T47D (cell line): ENCODE measurements at places on chromosomes 1 and 21.
A peak's percentile ranks its signal among the peaks of the same experiment; 100 is the strongest.

GRCh38 chr1:205543351-205544301, 39.2 kb downstream of the CDK18 start:
- peak; percentile 55 for DNase-seq

DNA sequence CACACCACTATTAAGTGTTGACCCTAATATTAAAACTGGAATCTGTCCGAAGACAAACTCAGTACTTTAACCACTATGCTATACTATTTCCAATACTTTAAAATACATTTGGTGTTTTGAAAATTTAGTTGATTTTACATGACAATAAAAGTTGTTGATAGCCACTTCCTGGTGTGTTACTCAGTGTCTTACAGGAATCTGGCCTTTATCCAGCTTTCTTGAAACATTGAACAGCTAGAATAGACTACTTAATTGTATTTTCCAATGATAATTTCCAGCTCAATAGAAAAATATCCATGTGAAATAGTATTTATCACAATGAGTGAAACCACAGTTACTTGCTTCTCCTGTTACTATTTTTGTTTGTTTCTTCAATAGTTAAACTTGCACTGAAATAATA, 369.6 kb upstream of the ADGRL4 start:
- DNase-seq: no peak

DNA sequence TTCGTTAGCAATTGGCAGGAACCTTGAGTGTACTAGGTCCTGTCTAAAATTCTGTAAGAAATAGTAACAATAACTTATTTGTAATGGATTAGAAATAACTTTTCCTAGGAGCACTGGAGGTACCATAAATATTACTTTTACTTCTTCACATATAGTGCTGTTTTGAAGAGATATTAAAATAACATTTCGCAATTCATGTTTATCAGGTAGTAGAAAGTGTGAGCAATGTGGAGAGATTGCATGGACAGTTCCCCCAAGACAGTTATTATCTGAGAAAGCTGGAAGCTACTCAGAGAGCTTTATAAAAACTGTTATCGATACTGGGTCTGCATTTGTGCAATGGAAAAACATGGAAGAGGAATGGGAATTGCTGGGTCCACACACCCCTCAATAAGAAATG, 128.5 kb upstream of the KIF26B start:
- no peak for DNase-seq

GRCh38 chr1:179831225-179831624, 46.4 kb downstream of the TOR1AIP2 start:
- DNase-seq: no peak

- DNase-seq: no peak
Observed at GRCh38 chr1:6975331-6976043, 190.2 kb downstream of the CAMTA1 start.

DNA sequence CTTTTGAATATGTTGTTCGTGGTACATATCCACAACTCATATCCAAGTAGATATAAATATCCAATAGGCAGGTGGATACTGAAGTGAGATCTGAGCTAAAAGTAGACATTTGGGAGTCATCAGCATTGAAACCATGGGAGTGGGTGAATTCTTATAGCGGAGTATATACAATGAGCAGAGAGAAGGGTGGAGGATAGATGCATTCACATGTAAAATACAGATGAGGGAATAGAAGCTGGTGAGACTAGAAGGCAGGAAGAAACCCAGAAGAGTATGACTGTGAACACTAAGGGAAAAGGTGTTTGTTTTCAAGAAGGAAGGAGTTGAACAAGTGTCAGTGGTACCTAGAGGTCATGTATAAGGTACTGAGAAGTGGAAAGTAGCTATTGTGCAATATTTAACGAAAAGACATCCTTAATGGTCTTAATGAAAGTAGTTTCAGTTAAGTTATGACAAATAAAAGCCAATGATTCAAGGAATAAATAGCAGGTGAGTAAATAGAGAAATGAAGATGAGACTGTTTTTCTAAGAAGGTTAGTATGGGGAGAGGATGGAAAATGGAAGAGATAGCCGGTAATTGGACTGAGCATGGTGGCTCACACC, 181.6 kb upstream of the CACYBP start:
- no peak for DNase-seq

- no peak for DNase-seq
Observed at GRCh38 chr1:84260852-84261518, 40.5 kb upstream of the SAMD13 start.

DNA sequence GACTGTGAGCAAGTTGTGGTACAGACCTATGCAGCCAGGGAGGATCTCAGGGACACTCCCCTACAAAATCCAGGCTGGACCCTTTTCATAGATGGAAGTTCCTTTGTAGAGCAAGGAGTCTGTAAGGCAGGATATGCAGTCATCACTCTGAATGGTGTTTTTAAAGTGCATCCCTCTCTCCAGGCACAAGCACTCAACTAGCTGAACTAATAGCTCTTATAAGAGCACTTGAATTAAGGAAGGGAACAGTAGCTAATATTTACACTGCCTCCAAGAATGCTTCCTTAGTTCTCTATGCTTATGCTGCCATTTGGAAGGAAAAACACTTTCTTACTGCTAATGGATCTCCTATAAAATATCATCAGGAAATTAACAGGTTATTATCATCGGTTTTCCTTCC, 27.0 kb upstream of the SMYD3 start:
- DNase-seq: no peak

DNA sequence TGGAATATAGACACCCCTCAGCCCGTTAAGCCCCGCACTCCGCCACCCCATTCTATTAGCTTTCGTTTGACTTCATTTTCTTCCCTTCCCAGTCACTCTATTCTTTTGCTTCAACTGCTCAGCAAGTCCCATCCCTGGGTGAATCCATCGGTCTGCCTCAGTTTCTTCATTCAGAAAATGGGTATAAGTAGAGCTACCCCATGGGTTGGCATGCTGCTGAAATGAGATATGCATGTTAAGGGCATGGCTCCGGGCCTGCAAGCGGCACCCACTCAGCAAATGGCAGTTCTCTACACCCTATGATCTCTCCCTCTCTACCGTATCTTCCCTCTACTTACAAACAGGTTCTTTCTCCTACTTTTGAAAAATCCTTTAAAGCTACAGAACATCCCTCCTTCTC, 87.8 kb upstream of the IRF2BP2 start:
- no peak for DNase-seq

DNA sequence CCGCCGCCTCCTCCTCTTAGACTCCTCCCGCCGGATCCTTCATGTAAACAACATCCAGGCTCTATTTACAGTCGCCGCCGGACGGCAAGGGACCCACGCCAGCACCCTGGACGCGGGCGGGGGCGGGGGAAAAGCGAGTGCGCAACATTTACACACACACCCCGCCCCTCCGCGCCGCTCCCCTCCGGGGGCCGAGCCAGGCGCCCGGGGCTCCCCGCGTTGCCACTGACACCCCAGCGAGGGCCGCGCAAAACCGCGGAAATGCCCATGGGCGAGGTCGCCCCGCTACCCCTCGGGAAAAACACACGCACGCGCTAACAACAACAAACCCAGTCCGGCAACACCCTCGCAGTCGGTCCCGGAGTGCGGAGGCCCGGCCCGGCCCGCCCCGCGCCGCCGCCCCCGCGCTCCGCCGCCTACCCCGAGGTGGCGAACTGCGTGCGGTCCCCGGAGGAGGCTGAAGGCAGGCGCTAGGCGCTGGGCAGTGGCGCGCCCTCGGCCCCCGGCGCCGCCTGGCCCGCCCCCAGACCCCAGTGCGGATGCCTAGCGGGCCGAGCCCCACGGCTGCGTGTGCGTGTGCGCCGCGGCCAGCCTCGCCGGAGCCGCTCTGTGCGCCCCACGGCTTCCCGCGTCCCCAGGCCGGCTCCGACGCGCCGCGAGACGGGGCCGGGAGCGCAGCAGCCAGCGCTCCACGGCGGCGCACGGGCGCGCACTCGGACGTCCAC, 81.1 kb upstream of the AK4 start:
- DNase-seq: peak; percentile 95

GRCh38 chr21:35520302-35520701, 471.2 kb upstream of the RUNX1 start:
- DNase-seq: no peak

DNA sequence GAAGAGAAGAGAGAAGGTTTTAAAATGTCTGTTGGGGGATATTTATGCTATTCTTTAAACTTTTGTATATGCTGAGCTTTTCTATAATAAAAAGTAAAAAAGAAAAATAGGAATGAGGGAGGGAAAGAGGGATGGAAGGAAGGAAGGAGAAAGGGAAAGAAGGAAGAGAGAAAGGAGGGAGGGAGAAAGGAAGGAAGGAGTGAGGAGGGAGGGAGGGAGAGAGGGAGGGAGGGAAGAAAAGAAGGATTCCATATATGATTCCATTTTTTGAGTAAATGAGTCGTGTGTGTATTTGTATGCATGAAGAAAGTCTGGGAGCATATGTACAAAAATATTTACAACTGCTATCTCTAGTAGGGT, 120.9 kb upstream of the ZBTB40 start:
- DNase-seq: no peak

- DNase-seq: no peak
Observed at GRCh38 chr1:208496467-208497371, 252.5 kb upstream of the PLXNA2 start.

DNA sequence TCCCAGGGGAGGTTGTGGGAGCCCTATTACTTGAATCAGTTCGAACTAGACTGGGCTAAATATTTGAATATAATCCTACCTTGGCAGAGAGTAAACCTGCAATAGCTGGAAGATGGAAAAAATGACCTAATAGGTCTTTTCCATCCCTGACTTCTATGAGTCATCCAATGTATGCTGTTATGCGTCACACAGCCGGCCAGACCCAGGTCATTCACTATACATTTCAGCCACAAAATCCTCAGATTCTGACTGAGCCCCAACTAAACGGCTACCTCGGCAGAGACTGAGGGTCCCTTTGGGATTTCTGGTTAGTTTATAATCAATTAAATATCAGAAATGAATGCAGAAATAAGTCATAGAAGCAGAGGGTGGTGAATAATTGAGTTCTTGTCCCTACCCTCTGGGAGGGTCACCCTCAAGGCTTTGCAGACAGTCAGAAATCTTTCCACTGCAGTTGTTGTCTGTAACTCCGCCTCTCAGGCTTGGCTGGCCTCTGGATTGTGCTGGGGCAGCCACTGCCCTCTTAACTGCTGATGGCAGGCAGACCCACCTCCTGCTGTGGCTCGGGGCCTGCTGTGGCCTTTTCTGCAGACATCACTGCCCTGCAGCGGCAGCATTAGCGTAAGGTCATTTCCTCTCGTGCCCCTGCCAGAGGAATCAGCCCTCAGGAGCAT, 240.5 kb downstream of the TGFB2 start:
- no peak for DNase-seq

DNA sequence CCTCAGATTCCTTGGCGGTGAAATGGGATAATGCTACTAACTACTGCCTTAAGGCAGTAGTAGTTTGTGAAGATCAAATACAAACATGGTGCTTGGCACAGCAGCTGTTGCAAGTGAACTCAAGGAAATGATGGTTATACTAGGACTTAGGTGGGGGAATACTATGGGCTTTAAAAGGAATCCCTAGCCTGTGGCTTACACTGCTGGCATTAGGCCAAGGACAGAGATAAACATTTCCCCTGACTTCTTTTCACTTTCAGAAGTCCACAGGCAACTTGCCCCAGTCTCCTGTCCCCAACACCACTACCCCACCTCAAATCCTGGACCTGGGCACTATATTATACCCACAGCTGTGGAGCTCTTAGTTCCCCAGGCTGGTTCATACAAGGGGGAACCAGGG, 13.1 kb upstream of the VAMP4 start:
- no peak for DNase-seq

DNA sequence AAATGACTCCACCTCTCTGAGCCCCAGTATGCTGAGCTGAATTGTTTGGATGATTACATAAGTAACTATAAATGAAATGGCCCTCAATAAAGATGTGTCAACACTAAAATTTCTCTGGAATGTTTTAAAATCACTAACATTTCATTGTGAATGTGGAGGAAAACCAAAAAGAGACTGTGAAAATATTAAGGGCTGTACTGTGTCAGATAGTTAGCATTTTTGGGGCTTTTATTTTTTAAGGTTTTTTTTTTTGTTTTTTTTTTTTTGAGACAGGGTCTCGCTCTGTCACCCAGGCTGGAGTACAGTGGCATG, 6.3 kb downstream of the MYOC start:
- no peak for DNase-seq

GRCh38 chr1:9882945-9883303, 27.1 kb downstream of the CTNNBIP1 start:
- DNase-seq: no peak

DNA sequence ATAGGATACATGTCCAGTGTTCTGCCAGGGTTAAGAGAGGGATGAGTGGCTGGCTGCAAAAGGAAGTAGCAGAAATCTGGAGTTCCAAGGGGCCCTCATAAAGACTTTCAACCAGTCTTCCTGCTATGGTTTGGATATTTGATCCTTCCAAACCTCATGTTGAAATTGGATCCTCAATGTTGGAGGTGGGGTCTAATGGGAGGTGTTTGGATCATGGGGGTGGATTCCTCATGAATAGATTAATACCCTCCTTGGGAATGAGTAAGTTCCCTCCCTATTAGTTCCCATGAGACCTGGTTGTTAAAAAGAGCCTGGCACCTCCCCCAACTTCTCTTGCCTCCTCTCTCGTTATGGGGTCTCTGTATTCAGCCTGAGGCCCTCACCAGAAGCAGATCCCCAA, 10.1 kb upstream of the GNG12 start:
- no peak for DNase-seq
